ENCODE measurements at places on chromosomes 3 and 15.
A peak's percentile ranks its signal among the peaks of the same experiment; 100 is the strongest.

DNA sequence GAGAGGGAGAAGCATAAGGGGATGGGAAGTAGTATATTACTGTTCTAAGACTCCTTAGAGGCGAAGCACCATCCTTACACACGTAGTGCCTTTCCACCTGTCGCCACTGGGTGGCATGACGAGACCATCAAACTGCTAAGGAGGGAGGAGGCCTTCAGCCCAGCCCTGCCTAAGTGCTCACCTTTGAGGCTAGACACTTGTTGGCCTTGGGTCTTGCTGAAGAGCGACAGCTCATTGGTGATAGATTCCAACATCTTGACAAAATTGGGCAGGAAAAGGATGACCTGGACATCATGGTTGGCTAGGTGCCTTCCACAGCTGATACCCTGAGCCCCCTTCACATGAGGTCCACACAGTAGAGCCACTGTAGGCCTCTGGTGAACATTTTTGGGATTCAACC lies 19.6 kb downstream of the CLK3 start:
- H3K27ac ChIP-seq, result no peak overlapping the region
- no peaks in the 10 kb centered on the region for H3K27me3 ChIP-seq
- peak; percentile 67 for DNase-seq
- H3K4me3 ChIP-seq, result no peak overlapping the region
- peaks cover 99% of the 10 kb centered on the region for H3K36me3 ChIP-seq

- H3K4me1 ChIP-seq, result peaks cover 13% of the 10 kb centered on the region
- H3K4me3 ChIP-seq, result peak overlapping the region; percentile 60
- peak overlapping the region; percentile 42 for H3K27ac ChIP-seq
- no peaks in the 10 kb centered on the region for H3K27me3 ChIP-seq
Observed at GRCh38 chr15:69074001-69074842, 59.7 kb downstream of the NOX5 start.

GRCh38 chr3:172918568-172919296 lies 168.2 kb downstream of the ECT2 start:
- H3K27ac ChIP-seq, result no peak overlapping the region
- H3K4me1 ChIP-seq, result peaks cover 13% of the 10 kb centered on the region
- H3K27me3 ChIP-seq, result no peaks in the 10 kb centered on the region
- no peak overlapping the region for H3K4me3 ChIP-seq
- no peak for DNase-seq
- no peaks in the 10 kb centered on the region for H3K36me3 ChIP-seq

DNA sequence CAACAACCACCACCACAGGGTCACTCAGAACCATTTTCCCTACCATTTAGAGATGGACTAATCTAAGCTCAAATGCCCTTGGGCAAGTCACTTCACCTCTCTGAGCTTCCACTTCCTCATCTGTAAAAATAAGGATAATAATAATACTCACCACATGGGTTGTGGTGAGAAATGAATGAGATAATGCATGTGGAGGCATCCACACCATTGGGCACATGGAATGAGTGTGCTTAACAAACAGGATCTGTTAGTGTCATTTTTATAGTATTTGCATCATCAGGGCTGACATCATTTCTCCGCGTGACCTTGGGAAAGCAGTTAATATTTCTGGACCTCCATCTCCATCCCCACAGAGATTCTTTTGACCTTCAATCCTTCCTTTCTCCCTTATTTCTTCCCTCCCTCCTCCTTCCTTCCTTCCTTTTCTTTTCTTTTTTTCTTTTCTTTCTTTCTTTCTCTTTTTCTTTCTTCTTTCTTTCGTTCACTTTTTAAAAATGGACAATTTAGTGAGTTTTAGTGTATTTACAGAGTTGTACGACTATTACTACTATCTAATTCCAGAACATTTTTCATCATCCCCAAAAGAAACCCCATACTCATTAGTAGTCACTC lies 7.7 kb upstream of the RFT1 start:
- no peak overlapping the region for H3K27ac ChIP-seq
- H3K4me1 ChIP-seq, result no peaks in the 10 kb centered on the region
- no peak overlapping the region for H3K4me3 ChIP-seq
- no peak for DNase-seq
- no peaks in the 10 kb centered on the region for H3K27me3 ChIP-seq
- no peaks in the 10 kb centered on the region for H3K36me3 ChIP-seq

GRCh38 chr3:95629802-95630201 lies 1184.6 kb upstream of the EPHA6 start:
- DNase-seq, result no peak
- H3K27ac ChIP-seq, result no peak overlapping the region
- no peaks in the 10 kb centered on the region for H3K36me3 ChIP-seq
- no peaks in the 10 kb centered on the region for H3K27me3 ChIP-seq
- H3K4me1 ChIP-seq, result no peaks in the 10 kb centered on the region
- no peak overlapping the region for H3K4me3 ChIP-seq

GRCh38 chr3:127305499-127306060 lies 17.7 kb upstream of the PRR20G start:
- no peaks in the 10 kb centered on the region for H3K4me1 ChIP-seq
- DNase-seq, result no peak
- no peaks in the 10 kb centered on the region for H3K27me3 ChIP-seq
- H3K27ac ChIP-seq, result no peak overlapping the region
- H3K36me3 ChIP-seq, result no peaks in the 10 kb centered on the region

DNA sequence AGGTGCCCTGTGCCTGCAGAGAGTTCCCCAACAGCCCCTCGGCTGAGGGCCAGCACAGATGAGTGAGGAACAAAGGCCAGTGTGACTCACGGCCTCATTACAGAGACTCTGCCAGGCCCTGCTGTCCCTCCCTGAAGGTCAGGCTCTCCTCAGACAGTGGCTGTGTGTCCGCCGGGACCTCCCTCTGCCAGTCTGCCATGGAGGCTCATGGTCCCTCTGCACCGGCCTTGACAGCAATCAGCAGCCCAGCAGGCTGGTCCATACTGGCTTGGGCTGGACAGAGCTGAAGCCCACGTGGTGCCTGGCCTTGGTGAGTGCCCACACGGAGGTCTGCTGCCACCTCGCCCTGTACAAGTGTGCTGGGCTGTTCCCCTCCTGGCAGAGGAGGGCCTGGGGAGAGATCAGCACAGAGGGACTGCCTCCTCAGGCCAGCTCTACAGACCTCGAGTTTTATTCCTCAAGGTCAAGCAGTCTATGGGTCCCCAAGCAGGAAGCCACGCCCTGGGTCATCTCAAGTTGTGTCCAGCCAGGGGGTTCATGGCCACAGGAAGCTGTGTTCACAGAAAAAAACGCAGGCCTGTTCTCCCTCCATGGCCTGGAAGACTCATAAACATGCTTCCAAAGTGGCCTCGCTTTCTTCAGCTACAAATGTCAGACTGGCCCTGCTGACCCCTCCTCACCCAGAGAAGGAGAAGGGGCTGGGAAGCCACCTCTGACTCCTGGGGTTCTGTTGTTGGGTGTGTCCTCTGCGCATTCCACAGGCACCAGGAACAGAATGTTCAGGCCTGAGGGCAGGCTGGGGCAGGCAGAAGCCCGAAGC lies 27.0 kb downstream of the SLC41A3 start:
- no peaks in the 10 kb centered on the region for H3K36me3 ChIP-seq
- H3K27me3 ChIP-seq, result no peaks in the 10 kb centered on the region
- peak; percentile 63 for DNase-seq
- H3K27ac ChIP-seq, result peak overlapping the region; percentile 79
- H3K4me3 ChIP-seq, result no peak overlapping the region

DNA sequence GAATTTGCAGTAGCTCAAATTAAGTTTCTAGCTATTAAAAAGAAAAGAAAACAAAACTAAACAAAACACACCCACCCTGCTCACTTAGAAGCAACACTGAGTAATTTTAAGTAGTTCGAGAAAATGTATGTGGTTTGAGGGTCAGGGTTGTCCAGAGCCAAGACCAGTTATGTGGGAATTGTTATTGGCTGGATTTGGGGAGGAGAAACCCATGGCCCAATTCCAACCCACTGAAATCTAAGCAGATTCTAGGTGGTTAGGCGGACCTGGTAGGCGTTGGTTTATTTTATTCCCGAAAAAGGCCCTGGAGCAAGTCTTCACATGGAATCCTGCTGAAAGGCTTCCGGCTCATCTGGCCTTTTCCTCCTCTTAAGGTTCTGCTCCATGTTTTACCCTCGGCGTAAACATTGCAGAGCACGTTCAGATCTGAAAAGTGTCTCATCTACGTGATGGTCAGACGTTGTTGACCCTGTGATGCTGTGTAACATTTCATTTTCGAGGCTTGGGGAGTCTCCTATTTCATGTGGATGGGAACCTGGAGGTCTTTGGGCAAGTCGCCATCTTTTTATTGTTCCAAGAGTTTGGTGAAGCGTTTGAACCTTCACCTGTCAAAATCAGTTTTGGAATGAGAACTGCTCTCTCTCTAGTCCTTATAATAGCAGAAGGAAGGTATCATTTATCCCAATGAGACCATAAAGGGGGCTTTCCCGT lies 64.0 kb downstream of the FLNB start:
- H3K4me1 ChIP-seq, result peaks cover 14% of the 10 kb centered on the region
- no peak overlapping the region for H3K4me3 ChIP-seq
- DNase-seq, result no peak
- H3K27me3 ChIP-seq, result no peaks in the 10 kb centered on the region
- no peaks in the 10 kb centered on the region for H3K36me3 ChIP-seq
- no peak overlapping the region for H3K27ac ChIP-seq

GRCh38 chr3:73143401-73143800 lies 81.9 kb downstream of the EBLN2 start:
- no peak for DNase-seq
- no peak overlapping the region for H3K27ac ChIP-seq
- peaks cover 9% of the 10 kb centered on the region for H3K4me1 ChIP-seq
- H3K4me3 ChIP-seq, result no peak overlapping the region

GRCh38 chr3:180321534-180321933 lies 280.4 kb upstream of the TTC14 start:
- no peak overlapping the region for H3K4me3 ChIP-seq
- H3K27ac ChIP-seq, result no peak overlapping the region
- H3K27me3 ChIP-seq, result no peaks in the 10 kb centered on the region

- DNase-seq, result no peak
- peaks cover 19% of the 10 kb centered on the region for H3K4me1 ChIP-seq
- no peak overlapping the region for H3K27ac ChIP-seq
- peak overlapping the region; percentile 66 for H3K4me3 ChIP-seq
Observed at GRCh38 chr3:119469418-119470189, 841 bp downstream of the POGLUT1 start.

- no peak for DNase-seq
- no peaks in the 10 kb centered on the region for H3K36me3 ChIP-seq
- no peaks in the 10 kb centered on the region for H3K4me1 ChIP-seq
- H3K4me3 ChIP-seq, result no peak overlapping the region
Observed at GRCh38 chr15:76070921-76071635, 11.3 kb downstream of the TMEM266 start.

All from heart left ventricle (tissue), 16 donors.